ENCODE measurements at places on chromosomes 6 and 20. TPM values are rescaled to one million over a fixed set of nuclear protein-coding genes. Genes with fewer than 3 reads are reported as not detected.

GPLD1 gene
- total RNA-seq, result 0.81 TPM

TCF15 gene
- total RNA-seq, result not detected

EEF1A2 gene
- 3.1 TPM for total RNA-seq

ZSCAN9 gene
- total RNA-seq, result 13.1 TPM

Data from natural killer cell treated with Interleukin-12 subunit alpha and Interleukin-12 subunit beta and Interleukin-15 and Interleukin-18, amount 100 ng/mL, for 72 hours (primary cell).